Activated CD4-positive, alpha-beta memory T cell treated with anti-CD3 and anti-CD28 coated beads, Interleukin-2, amount 10 ng/mL, durations not matched to agents 7 days and 5 days (primary cell): ENCODE measurements at places on chromosomes 3 and 15. TPM values are rescaled to one million over a fixed set of nuclear protein-coding genes. Genes with fewer than 3 reads are reported as not detected.

Gene CLRN1
- not detected for total RNA-seq

Gene ITPKA
- 0.30 TPM for total RNA-seq

Gene MLH1
- total RNA-seq: 50.9 TPM

Gene B4GALT4
- total RNA-seq: 10.9 TPM

Gene ST6GAL1
- total RNA-seq: 128 TPM

Gene C3orf22
- not detected for total RNA-seq

Gene GP9
- not detected for total RNA-seq

Gene GOLGA6L7
- not detected for total RNA-seq

Gene CDC25A
- total RNA-seq: 20.1 TPM

Gene ARHGAP31
- total RNA-seq: 3.7 TPM

Gene SLC38A3
- total RNA-seq: not detected

Gene CYP11A1
- total RNA-seq: not detected

Gene INAFM2
- total RNA-seq: 8.9 TPM

Gene SNTN
- not detected for total RNA-seq

Gene EFL1
- 23.1 TPM for total RNA-seq

Gene LRRC31
- total RNA-seq: not detected

Gene MOBP
- not detected for total RNA-seq

Gene CFAP92
- 0.15 TPM for total RNA-seq

Gene FETUB
- total RNA-seq: not detected

Gene TEX55
- not detected for total RNA-seq

Gene HYAL2
- total RNA-seq: 7.2 TPM

Gene SLC6A11
- total RNA-seq: not detected

Gene MKRN3
- 4.4 TPM for total RNA-seq

Gene CLCN2
- 4.9 TPM for total RNA-seq

Gene NKIRAS1
- total RNA-seq: 3.0 TPM

Gene FANCD2
- total RNA-seq: 54.3 TPM

Gene FBXL22
- total RNA-seq: 1.0 TPM

Gene AGBL1
- total RNA-seq: not detected

Gene LHFPL4
- 0.05 TPM for total RNA-seq

Gene ITIH4
- total RNA-seq: 16.0 TPM

Gene SNX33
- 1.8 TPM for total RNA-seq

Gene THAP10
- total RNA-seq: 0.15 TPM

Gene SLC12A1
- total RNA-seq: not detected

Gene IQCF5
- total RNA-seq: not detected
